ENCODE measurements at places on chromosomes 4 and X. TPM values are rescaled to one million over a fixed set of nuclear protein-coding genes. Genes with fewer than 3 reads are reported as not detected.
A peak's percentile ranks its signal among the peaks of the same experiment; 100 is the strongest.

GRCh38 chrX:1389993-1390285 lies 2.0 kb downstream of the SLC25A6 start:
- H3K4me3 ChIP-seq, result no peak overlapping the region
- DNase-seq, result no peak
- H3K4me1 ChIP-seq, result peaks cover 50% of the 10 kb centered on the region

The SGMS2 gene
- total RNA-seq, result 1.2 TPM

The IL3RA gene
- total RNA-seq, result not detected

GRCh38 chr4:85126991-85127591 lies 160.6 kb upstream of the WDFY3 start:
- H3K27me3 ChIP-seq, result no peaks in the 10 kb centered on the region
- H3K27ac ChIP-seq, result no peak overlapping the region
- no peaks in the 10 kb centered on the region for H3K36me3 ChIP-seq
- H3K4me3 ChIP-seq, result no peak overlapping the region
- H3K4me1 ChIP-seq, result 0 out of 2 replicates have a peak, but pooled peaks cover 10% of the 10 kb centered on the region

DNA sequence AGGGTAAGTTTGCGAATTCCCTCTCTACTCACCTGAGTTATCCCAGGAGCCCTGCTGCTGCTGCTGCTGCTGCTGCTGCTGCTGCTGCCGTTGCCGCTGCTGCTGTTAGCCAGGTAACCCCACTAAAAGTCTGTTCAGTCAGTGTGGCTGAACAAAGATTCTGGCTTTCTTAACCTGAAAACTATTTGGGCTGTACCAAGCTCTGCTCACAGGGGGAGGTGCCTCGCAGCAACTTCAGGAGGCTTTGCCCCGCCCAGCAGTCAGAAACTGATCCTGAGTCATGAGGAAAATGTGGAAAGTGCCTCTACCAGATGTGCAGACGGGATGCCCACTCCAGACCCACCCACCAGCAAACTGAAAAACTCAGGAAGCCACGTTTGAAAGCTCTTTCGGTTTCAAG lies at the start of gene CAPN6:
CAPN6 (minus strand) TSS at position 145 of the 400 bp plus-strand sequence. CDS start 6,547 bp downstream, outside the sequence.
- H3K27me3 ChIP-seq, result no peaks in the 10 kb centered on the region
- no peak within 1 kb of the TSS for H3K4me3 ChIP-seq
- no peaks in the 10 kb centered on the region for H3K4me1 ChIP-seq
- no peak within 1 kb of the TSS for H3K27ac ChIP-seq
- no peaks in the 10 kb centered on the region for H3K36me3 ChIP-seq

DNA sequence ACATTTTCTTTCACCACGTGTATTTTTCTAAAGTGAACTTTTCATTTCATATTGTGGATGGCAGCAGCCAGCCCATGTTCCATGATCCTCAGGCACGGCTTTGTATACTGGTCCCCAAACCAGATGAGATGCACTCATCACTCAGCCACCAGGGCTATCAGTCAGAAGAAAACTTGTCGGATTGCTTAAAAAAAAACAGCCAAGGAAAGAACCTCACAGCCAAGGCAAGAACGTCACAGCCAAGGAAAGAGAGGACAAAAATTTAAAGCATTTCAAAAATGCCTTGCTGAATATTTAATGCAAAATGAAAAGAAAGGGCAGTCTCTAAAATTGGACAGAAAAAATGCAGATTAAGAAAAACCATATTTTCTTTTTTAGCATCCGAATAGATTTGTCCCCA lies 333.3 kb downstream of the PDGFC start:
- H3K4me1 ChIP-seq, result no peaks in the 10 kb centered on the region
- H3K4me3 ChIP-seq, result no peak overlapping the region
- H3K36me3 ChIP-seq, result no peaks in the 10 kb centered on the region

GRCh38 chr4:186258216-186258811 lies 7.7 kb upstream of the F11 start:
- no peak for DNase-seq
- H3K36me3 ChIP-seq, result no peaks in the 10 kb centered on the region
- no peaks in the 10 kb centered on the region for H3K27me3 ChIP-seq

DNA sequence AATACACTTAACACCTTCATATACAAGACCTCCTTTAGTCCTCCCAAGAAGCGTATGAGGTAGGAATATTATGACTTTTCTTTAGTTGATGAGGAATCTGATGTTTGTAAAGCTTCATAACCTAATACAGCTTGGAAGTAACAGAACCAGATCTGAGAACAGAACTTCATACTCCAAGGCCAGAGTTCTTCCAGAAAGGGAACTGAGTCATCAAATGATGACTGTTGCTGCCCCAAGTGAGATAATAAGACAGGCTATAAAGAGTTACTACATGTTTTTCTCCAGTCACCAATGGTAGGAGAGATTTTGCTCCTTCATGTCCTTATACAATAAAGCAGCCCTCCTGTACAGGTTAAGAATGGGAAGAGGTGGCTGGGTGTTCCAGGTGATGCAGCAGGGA lies 74.3 kb upstream of the ANXA3 start:
- no peaks in the 10 kb centered on the region for H3K27me3 ChIP-seq
- no peak overlapping the region for H3K4me3 ChIP-seq
- H3K4me1 ChIP-seq, result no peaks in the 10 kb centered on the region
- H3K36me3 ChIP-seq, result peaks cover 81% of the 10 kb centered on the region

DNA sequence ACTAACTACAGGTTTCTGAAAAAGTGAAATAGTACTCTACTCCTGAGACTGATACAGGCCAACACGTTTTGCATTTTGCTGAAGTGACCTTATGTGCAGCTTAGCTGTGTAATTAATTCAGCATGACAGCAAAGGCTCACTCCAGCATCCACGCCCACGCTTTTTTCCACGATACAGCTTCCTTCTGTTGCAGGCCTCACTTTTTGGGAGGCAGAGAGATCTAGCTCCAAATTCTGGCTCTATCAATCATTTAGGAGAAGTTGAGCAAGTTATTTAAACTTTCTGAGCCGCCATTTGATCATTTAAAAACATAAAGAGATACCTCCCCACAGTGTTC lies 160.3 kb downstream of the AFAP1 start:
- H3K27me3 ChIP-seq, result no peaks in the 10 kb centered on the region
- no peak for DNase-seq
- peaks cover 6% of the 10 kb centered on the region for H3K36me3 ChIP-seq
- no peak overlapping the region for H3K27ac ChIP-seq
- H3K4me1 ChIP-seq, result peaks cover 28% of the 10 kb centered on the region

- no peak overlapping the region for H3K4me3 ChIP-seq
- no peaks in the 10 kb centered on the region for H3K27me3 ChIP-seq
- peak; percentile 11 for DNase-seq
- H3K4me1 ChIP-seq, result peaks cover 13% of the 10 kb centered on the region
These were observed 80.7 kb downstream of the SYNPO2 start for GRCh38 chr4:118969359-118969758.

DNA sequence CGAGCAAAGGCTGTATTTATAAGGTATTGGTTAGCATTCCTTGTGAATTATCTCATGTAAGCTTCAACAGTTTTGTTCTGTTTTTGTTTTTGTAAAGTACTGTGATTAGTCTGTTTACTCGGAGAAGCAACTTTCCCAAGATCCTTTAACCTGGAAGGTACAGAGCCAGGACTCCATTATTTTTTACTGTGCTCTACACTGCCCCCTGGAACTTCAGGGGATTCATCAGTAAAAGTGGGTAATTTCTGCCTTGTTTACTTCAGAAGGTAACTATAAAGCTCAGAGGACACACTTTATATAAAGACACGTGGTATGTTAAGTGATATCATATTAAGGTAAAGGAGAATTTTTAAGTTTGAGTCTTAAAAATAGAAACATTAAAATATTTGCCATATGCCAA lies 124.9 kb downstream of the IQCM start:
- no peaks in the 10 kb centered on the region for H3K27me3 ChIP-seq
- DNase-seq, result no peak
- no peak overlapping the region for H3K27ac ChIP-seq

DNA sequence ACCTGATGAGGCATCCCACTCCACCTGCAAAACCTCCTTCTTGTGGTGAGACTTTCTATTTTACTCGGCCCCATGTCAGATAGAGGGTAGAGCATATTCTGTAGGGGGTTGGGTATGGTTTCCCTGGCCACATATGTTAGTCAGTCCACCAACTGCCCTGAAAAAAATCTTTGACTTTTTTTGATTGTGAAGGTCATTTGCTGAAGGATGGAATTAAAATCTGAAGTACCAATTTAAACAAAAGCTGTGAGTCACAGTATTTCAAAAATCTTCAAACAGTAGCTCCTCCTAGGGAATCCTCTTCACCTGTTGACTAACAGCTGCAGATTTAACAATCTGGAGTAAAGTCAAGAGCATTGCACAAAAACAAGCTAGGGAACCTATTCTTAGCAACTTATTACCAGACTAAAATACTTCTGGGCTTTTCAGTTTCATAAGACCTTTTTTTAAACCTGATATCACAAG lies 8.0 kb upstream of the CCDC110 start:
- no peaks in the 10 kb centered on the region for H3K4me1 ChIP-seq
- H3K27ac ChIP-seq, result no peak overlapping the region
- no peak overlapping the region for H3K4me3 ChIP-seq
- DNase-seq, result no peak
- no peaks in the 10 kb centered on the region for H3K36me3 ChIP-seq

DNA sequence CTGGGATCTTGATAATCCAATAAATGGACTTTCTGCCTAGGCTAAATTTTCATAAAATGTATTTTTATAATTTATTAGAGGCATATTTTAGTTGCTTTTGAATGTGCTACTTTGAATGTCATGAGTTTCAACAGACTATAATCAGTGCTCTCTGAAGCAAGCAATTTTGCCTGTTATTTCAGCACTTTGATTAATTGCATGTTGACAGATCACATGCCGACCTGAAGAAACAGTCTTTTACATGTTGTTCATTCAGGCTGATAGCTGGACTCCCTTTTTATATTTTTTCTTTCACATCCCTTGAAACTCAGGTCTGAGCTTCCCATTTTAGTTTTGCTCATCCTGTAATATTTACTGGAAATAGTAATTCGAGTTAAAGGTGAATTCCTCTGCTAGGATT lies 341.0 kb downstream of the NAP1L3 start:
- no peaks in the 10 kb centered on the region for H3K27me3 ChIP-seq
- H3K4me3 ChIP-seq, result no peak overlapping the region
- no peak for DNase-seq
- H3K27ac ChIP-seq, result no peak overlapping the region
- H3K4me1 ChIP-seq, result no peaks in the 10 kb centered on the region
- H3K36me3 ChIP-seq, result no peaks in the 10 kb centered on the region

DNA sequence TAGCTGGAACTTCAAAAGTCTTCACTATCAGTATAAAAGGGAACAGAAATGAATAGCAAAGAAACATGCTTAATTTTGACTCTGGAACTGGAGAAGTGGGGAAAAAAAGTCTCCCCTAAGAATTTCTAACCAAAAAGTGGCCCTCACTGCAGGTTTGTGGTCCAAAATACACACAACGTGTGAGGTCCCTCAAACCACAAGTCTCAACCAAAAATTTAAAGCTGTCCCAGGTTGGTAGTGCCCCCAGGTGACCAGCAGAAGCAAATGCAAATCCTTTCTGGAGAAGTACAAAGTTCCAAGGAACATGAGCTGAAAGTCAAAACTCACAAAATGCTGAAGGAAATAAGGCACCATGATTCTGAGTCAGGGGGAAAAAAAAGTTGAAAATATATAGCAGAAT lies 23.6 kb upstream of the VAMP7 start:
- no peaks in the 10 kb centered on the region for H3K36me3 ChIP-seq
- no peak overlapping the region for H3K27ac ChIP-seq
- DNase-seq, result no peak
- no peak overlapping the region for H3K4me3 ChIP-seq
- H3K4me1 ChIP-seq, result no peaks in the 10 kb centered on the region

- no peaks in the 10 kb centered on the region for H3K36me3 ChIP-seq
- peaks cover 15% of the 10 kb centered on the region for H3K4me1 ChIP-seq
These were observed 72.3 kb upstream of the STIM2 start for GRCh38 chr4:26788341-26788733.

GRCh38 chr4:163808011-163808410 lies 313.5 kb downstream of the TMA16 start:
- no peaks in the 10 kb centered on the region for H3K36me3 ChIP-seq
- H3K27me3 ChIP-seq, result no peaks in the 10 kb centered on the region
- H3K4me1 ChIP-seq, result no peaks in the 10 kb centered on the region
- no peak overlapping the region for H3K4me3 ChIP-seq
- no peak overlapping the region for H3K27ac ChIP-seq

GRCh38 chr4:78781924-78782323 lies 5.8 kb downstream of the BMP2K start:
- peaks cover 42% of the 10 kb centered on the region for H3K4me1 ChIP-seq
- no peaks in the 10 kb centered on the region for H3K36me3 ChIP-seq
- DNase-seq, result no peak
- no peak overlapping the region for H3K4me3 ChIP-seq
- no peaks in the 10 kb centered on the region for H3K27me3 ChIP-seq

The EDA gene
- 8.8 TPM for total RNA-seq

DNA sequence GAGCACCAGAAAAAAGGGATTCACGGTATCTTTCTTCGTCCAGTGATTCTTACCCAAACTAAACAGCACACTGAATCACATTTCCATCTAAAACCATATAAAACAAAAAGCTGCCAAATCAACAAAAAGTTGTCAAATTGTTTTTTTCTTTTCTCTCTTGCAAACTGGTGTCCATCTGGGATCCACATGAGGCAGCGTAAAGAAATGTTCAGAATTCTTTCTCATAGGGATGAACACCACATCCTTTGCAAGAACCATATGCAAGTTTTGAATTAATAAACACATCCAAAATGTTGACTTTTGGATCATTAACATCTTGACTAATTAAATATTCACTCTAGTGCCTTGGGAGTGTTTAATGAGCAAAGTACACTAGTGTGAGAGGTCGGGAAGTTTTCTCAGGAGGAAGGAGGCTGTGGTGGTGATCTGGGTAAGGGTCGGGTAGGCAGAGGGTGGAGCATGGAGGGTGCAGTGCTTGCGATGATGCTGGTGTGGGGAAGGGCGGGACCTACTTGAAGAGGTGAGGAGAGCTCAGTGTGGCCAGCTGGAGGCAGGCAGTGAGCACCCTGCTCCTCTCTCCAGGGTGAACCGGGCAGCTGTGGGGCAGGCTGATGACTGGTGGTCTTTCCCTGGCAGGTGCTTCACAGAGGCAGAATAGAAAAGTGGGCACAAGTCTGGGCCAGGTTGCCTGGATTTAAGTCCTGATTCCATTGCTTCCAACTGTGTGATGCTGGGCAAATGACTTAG lies 72.8 kb downstream of the NSUN7 start:
- H3K4me1 ChIP-seq, result peaks cover 3% of the 10 kb centered on the region
- no peak overlapping the region for H3K27ac ChIP-seq
- H3K36me3 ChIP-seq, result peaks cover 20% of the 10 kb centered on the region
- H3K4me3 ChIP-seq, result no peak overlapping the region

GRCh38 chrX:13147733-13148132 lies 103.3 kb upstream of the FAM9C start:
- no peak for DNase-seq
- H3K27me3 ChIP-seq, result no peaks in the 10 kb centered on the region

- no peak overlapping the region for H3K4me3 ChIP-seq
- H3K27ac ChIP-seq, result no peak overlapping the region
- no peaks in the 10 kb centered on the region for H3K27me3 ChIP-seq
- H3K36me3 ChIP-seq, result no peaks in the 10 kb centered on the region
These were observed 19.5 kb downstream of the CNGA2 start for GRCh38 chrX:151754047-151754429.

GRCh38 chr4:138494116-138494515 lies 252.0 kb upstream of the SLC7A11 start:
- DNase-seq, result no peak
- H3K27ac ChIP-seq, result no peak overlapping the region
- H3K4me1 ChIP-seq, result no peaks in the 10 kb centered on the region
- H3K4me3 ChIP-seq, result no peak overlapping the region

- no peak overlapping the region for H3K27ac ChIP-seq
- no peaks in the 10 kb centered on the region for H3K4me1 ChIP-seq
- no peak for DNase-seq
- H3K4me3 ChIP-seq, result no peak overlapping the region
- H3K36me3 ChIP-seq, result no peaks in the 10 kb centered on the region
- H3K27me3 ChIP-seq, result no peaks in the 10 kb centered on the region
These were observed 10.5 kb downstream of the TLR1 start for GRCh38 chr4:38794051-38794450.

GRCh38 chr4:76175336-76175735 lies 27.1 kb upstream of the NUP54 start:
- H3K36me3 ChIP-seq, result peaks cover 55% of the 10 kb centered on the region
- H3K27ac ChIP-seq, result no peak overlapping the region
- DNase-seq, result no peak
- no peak overlapping the region for H3K4me3 ChIP-seq
- no peaks in the 10 kb centered on the region for H3K4me1 ChIP-seq

Measured in HepG2 (cell line).